Thyroid gland (tissue), 4 donors: ENCODE measurements at places on chromosomes 13 and 19. TPM values are rescaled to one million over a fixed set of nuclear protein-coding genes. Genes with fewer than 3 reads are reported as not detected.

GRCh38 chr13:107209824-107210722 is 642.1 kb upstream of the ARGLU1 start:
- no peak for DNase-seq

- no peak for DNase-seq
Observed at GRCh38 chr13:113350065-113350937, 13.6 kb downstream of the GRTP1 start.

GRCh38 chr13:43877766-43878165 is 1.8 kb downstream of the CCDC122 start:
- DNase-seq: no peak

GRCh38 chr19:41325640-41325946 is 15.6 kb downstream of the CCDC97 start:
- no peak for DNase-seq

DNA sequence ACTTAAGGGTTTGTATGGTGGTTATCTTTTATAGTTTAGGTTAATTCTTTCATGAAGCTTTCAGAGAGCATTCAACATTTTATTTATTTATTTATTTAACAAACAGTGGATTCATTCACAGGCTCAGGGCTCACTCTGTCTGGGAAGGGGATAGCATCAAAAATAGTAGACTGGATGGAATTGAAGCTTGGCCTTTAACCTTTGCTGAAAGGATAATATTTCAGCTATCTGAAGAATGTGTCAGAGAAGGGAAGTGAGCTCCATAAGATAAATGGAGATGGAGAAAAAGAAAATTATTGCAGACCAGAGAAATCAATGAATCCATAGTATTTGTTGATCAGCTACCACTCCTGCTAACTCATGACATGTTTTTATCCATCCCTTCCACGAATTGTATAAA is 305.6 kb downstream of the COG6 start:
- DNase-seq: no peak

- DNase-seq: no peak
Observed at GRCh38 chr13:113736258-113736731, 22.7 kb upstream of the TMEM255B start.

DNA sequence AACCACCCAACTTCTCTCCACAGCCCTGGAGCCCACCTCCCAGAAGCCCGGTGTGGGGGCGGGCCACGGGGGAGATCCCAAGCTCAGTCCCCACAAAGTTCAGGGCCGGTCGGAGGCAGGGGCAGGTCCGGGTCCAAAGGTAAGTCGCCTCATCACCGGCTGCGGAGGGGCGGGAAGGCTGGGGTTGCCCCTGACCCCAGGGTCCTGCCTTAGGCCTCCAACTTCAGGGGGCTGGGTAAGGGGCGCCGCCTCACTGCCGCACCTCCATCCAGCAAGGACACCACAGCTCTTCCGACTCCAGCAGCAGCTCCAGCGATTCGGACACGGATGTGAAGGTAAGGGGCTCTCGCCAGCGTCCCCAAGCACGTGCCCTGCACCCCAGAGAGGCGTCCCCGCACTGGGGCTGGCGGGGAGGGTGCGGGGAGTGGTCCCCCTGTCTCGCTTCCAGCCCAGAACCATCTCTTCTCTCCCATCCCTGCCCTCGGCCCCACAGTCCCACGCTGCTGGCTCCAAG is 358 bp downstream of the C19orf33 start:
- no peak for DNase-seq

GRCh38 chr13:45882626-45883025 is 31.1 kb upstream of the SIAH3 start:
- no peak for DNase-seq

GRCh38 chr13:28094306-28094705 is 6.1 kb downstream of the FLT3 start:
- DNase-seq: no peak

DNA sequence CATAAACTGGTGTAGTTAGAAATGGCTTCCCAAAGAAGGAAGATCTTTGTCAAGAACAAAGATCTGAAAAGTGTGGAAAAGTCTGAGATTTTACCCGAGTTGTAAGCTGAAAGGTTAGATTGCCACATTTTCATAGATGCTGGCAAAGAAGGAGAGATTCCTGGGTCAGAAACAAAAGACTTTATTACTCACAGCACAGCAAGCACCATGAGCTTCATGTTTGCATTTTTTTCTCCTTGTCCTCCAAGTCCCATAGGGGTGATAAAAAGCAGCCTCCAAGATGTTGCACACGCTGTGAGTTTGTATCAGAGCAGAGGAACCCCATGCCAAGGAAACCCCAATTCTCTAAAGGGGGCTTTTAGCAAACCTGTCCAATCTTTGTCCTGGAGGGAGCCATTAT is 29.3 kb downstream of the MZT1 start:
- no peak for DNase-seq

- peak; percentile 74 for DNase-seq
Observed at GRCh38 chr19:46753420-46754155, 7.3 kb upstream of the STRN4 start.

GRCh38 chr13:38743466-38743865 is 56.6 kb downstream of the FREM2 start:
- no peak for DNase-seq

DNA sequence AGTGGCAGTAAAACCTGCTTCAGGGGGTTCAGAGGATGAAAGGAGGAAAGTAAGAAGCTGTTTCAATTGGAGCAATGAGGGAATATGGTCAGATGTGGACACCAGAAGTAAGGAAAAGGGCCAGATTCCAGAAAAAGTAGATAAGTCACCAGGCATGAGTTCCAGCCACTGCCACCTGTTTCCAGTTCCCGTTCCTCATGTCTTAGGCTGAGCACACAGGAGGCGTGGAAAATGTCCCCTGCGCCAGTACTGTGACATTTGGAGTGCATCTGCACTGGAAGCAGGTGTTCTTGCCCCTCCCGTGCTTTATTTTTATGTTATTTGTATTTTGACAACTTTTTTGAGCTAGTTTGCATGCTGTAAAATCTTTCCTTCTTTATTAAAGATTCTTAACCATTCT is 25.3 kb downstream of the LMO7 start:
- peak; percentile 23 for DNase-seq

GRCh38 chr13:37212826-37213225 is 107.4 kb upstream of the CSNK1A1L start:
- no peak for DNase-seq

DNA sequence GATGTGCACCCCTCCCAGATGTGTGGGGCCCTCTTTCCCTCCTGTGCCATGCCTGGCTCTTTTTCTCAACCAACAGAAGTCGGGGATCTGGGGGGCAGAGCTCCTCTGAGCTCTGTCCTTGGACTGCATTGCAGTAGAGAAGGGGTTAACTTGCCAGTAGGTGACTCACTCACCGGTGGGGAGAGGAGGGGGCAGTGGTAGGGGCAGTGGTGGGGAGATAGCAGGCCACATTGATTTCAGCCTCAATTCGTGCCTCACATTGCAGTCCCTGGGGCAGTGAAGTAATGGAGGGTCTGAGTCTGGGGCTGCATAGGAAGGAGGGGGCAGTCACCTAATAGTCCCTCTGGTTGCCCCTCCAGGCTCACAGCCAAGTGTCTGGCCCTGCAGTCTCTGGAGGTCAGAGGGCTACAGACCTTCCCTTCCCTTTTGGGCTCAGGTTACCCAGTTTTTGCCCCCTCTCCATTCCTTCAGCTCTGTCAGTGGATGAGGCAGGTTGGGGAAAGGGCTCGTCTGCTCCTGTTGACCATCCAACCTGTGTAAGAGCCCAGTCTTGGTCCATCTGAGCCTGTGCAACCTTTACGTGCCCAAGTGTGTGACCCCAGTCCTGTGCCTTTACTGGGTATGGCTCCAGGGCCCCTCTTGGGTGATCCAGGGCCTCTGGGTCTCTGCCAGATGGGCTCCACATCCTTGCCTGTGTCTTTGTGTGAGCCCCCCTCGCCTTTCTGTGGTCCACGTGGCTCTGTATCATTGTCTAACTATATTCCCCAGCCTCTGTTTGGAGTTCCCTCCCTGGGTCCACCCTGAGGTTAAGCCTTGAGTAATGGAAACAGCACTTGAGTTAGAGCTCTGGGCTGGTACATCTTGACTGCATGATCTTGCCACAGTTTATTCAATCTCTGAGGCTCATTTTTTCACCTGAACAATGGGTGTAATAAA is 13.0 kb downstream of the CIC start:
- DNase-seq: no peak

GRCh38 chr13:45016792-45017425 is 27.6 kb downstream of the GPALPP1 start:
- DNase-seq: no peak

- DNase-seq: no peak
Observed at GRCh38 chr13:113651511-113652403, 6.2 kb downstream of the ATP4B start.

- no peak for DNase-seq
Observed at GRCh38 chr19:37635076-37636056, 19.9 kb downstream of the ZFP30 start.

DNA sequence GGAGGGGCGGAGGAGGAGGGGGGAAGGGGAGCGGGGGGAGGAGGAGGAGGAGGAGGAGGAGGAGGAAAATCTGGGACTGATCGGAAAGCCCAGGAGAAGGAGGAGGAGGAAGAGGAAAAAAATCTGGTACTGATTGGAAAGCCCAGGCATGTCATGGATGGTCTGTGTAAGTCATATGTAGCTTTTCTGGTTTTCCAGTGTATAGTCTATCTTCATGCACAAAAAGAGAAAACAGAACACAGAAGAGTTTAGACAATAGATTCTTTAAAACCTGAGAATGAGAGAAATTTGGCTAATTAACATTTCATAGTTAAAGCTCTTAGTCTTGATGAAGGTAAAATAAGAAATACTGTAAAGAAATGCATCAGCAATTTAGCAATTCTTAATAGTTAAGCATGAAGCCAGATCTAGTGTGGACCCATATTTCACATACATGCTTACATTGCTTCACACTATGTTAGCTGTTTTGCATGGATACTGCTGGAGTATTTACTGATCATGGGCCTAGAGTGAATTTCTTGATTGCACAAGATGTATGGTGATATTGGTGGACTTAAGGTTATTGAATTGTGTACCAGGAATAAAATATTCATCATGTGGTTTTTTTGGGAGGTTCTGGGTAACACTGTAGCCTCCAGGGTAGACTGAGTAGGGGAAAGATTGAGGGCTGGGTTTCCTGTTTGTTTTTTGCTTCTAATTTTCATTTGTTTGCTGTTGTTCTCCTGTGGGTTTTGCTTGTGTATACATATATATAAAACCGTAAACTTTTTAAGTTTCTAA is 41.4 kb downstream of the SUCLA2 start:
- no peak for DNase-seq

DNA sequence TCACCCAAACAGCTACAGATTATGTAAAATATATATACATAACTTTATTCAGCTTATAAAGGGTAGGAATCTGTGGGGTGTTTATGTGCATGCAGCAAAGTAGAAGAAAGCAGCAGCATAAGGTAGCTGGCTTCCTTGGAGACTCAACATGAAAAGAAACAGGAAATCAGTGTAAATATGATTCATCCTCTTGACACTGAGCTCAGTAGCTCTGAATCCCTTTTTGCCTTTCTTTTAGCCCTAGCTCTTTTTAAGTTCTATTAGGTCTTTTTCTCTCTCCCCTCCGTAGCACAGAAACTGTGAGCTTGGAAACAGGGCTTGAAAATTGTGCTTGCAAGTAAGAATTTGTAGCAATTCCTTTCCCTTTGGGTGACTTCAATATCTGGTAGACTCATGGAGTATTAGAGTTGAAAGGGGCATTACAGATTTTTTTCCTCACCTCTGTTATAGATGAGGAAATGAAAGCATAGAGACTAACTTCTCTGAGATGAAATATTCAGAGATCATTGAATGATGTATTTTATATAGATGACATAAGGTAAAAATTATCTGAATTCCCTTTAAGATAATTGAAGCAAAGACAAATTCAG is 314.4 kb downstream of the PCDH9 start:
- DNase-seq: no peak

DNA sequence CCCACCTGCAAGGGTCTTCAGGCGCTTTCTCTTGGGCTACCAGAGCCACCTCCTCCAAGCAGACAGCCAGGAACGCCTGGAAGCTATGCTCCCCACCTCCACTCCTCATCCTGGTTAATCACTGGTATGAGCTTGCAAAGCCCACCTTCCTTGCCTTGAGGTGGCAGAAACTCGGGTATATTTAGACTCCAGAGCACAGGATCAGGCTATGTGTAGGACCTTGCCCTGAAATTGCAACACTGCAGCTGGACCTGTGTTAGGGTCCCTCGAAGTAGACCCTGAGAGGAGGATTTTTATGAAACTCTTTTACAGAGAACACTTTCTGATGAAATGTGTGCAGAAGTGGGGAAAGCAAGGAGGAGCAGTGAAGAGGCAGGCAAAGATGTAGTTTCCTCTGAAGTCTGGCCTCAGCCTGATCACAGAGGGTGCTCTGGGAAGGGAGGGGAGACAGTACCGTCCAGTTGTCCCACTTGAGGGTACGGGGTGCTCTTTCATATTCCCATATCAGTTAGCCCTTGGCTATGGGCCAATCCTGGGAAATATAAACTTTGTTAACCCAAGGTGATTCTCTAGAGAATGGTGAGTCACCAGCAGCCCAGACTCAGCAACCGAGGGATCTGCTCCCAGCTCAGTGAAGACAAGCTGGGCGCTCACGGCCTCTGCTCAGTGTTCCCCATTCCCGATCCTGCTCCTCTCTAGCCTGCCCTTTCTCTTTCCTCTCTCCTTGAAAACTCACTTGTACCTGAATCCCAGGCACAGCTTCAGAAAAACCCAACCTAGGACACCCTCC is 157.9 kb downstream of the UQCRFS1 start:
- DNase-seq: no peak

GRCh38 chr13:80361883-80362327 is 21.0 kb upstream of the SPRY2 start:
- no peak for DNase-seq

ZNF628 gene
- total RNA-seq: 2.1 TPM

PABPC3 gene
- total RNA-seq: not detected

RASGRP4 gene
- total RNA-seq: 1.5 TPM

PSG6 gene
- total RNA-seq: not detected

CGB1 gene
- not detected for total RNA-seq

TMEM38A gene
- 7.2 TPM for total RNA-seq

CYP2F1 gene
- total RNA-seq: not detected

OR7D2 gene
- not detected for total RNA-seq

PDE4C gene
- 1.4 TPM for total RNA-seq

FAM174C gene
- total RNA-seq: 70.4 TPM
